Non-pigmented ciliary epithelial cell (primary cell): ENCODE measurements at places on chromosomes 1 and 21.

GRCh38 chr1:220060876-220061275 is 14.6 kb upstream of the EPRS1 start:
- DNase-seq: no peak

- no peak for DNase-seq
Observed at GRCh38 chr1:11961230-11961629, 19.0 kb upstream of the MFN2 start.

DNA sequence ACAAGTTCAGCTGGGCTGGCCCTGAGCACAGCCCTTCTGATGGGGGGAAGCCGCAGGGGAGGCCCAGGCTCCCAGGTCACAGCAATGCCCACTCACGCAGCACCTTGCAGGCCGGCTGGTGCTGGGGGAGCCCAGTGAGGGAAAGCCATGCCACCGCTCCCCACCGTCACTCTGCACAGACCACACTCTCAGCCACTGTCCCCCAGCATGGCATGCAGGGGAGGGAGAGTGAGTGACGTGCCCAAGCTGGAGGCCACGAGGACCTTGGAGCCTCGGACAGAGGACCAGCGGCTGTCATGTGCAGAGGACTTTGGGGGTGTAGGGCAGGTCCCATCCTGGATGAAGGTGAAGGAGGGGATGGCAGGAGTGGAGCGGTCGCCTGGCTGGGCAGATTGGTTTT is 25.1 kb downstream of the SLC45A1 start:
- no peak for DNase-seq

DNA sequence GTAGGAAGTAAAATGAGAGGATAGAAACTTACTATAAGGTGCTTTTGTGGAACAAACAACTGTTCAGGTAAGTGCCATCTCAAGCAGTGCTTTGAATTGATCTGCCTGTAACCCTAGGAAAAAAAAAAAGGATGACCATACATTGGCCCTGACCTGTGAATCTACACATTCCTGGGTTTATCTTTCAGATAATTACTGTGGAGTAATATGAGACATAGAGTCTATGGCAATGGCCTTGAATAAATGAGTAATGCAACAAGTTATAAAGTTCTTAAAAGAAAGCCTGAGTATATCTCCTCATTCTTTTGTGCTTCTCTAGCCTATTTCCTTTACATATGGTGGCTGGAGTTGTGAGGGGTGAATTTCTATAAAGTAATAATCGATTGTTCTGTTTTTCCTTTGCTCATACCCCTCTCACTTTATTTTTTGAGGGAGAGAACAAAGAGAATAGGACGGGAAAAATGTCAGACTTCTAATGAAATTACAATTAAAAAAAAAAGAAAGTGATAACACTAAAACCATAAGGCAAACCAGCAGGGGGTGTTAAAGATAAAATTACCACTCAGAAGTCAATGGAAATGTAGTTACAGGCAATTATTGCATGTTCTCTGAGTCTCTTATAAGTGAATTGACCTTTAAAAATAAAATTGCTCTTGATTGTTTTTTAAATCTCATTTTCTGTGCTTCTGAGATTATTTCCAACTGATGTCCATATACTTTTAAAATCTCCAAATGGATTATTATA is 12.4 kb upstream of the ATP1A1 start:
- no peak for DNase-seq

DNA sequence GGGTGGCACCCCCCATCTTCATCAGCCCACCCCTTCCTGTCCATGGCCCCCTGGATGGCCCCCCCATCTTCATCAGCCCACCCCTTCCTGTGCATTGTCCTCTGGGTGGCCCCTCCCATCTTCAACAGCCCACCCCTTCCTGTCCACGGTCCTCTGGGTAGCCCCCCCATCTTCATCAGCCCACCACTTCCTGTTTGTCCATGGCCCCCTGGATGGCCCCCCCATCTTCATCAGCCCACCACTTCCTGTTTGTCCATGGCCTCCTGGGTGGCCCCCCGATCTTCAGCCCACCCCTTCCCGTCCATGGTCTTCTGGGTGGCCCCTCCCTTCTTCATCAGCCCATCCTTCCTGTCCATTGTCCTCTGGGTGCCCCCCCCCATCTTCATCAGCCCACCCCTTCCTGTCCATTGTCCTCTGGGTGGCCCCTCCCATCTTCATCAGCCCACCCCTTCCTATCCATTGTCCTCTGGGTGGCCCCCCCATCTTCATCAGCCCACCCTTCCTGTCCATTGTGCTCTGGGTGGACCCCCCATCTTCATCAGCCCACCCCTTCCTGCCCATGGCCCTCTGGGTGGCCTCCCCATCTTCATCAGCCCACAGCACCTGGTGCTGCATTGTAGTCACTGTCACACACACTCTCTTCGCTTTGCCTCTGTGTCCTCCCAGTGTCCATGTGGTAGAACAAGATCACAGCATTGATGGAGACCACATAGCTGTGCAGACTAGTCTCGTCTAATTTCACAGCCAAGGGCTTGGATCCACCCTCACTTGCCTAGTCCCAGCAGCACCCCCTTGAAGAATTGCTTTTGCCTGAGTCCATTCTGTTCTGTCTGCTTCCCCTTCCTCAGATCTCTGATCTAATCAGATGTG is 95.9 kb downstream of the PCBP3 start:
- no peak for DNase-seq

DNA sequence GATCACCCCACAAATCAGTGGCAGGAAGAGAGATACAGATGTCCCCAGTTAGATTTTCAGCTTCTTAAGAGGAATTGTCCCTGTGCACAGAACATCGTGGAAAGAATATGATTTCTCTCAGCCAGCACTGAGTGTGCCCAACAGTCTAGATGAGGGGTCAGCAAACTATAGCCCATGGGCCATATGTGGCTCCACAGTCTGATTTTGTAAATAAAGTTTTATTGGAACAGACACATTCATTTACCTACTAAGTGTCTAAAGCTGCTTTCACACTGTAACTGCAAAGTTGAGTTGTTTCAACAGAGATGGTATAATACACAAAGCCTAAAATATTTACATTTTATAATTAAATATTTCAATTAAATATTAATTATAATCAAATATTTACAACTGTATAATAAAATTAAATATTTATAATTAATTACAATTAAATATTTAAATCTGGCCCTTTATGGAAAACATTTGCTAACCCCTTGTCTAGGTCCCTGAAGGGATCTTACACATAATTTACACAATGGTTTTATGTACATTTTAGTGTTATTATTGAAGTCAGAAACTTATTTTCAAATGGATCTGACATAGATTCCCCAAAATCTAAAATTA is 407.6 kb downstream of the PTPRU start:
- DNase-seq: no peak

GRCh38 chr1:9823693-9823942 is 147 bp downstream of the CLSTN1 start:
- no peak for DNase-seq

- DNase-seq: no peak
Observed at GRCh38 chr1:235108185-235108593, 20.4 kb downstream of the TOMM20 start.

GRCh38 chr21:44933918-44934260 is 5.9 kb upstream of the SLX9 start:
- DNase-seq: no peak

- DNase-seq: no peak
Observed at GRCh38 chr1:176196728-176197127, 10.4 kb downstream of the COP1 start.
